ENCODE measurements at places on chromosomes 3 and 15.
A peak's percentile ranks its signal among the peaks of the same experiment; 100 is the strongest.

DNA sequence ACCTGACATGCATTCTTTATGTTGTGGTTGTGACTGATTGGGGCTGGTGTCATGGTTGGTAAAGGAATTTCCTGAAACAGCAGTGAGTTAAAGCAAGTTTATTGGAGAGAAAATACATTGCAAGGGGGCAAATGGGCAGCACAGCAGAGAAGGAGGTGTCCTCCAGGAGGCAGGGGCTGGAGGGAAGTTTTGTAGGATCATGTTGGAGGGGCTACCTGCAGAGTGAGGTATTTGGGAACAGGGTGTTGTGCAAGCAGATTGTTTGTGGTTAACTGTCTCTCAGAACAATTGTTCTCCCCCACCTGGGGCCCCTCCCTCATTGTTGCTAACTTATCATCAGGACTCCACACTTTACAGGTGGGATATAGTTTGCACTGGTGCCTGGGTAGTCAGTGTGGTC is 196.0 kb downstream of the NSUN3 start:
- DNase-seq, result no peak

DNA sequence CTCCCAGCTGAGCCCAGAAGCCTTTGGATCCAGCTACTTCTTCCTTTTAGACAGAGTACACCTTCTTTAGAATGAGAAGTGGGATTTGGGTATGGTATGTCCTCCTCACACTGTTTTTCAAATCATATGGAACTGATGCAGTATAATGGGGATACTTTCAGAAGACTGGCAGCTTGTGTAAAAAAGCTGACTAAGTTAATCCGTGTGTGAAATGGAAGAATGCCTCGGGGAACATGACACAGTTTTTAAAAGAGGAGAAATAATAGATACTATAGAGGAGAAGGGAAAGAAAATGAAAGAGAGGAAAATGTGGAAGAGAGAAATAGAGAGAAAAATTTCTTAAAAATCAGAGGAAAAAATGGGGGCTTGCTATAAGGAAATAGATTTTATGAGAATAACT is 47.7 kb downstream of the TUSC7 start:
- DNase-seq, result no peak

DNA sequence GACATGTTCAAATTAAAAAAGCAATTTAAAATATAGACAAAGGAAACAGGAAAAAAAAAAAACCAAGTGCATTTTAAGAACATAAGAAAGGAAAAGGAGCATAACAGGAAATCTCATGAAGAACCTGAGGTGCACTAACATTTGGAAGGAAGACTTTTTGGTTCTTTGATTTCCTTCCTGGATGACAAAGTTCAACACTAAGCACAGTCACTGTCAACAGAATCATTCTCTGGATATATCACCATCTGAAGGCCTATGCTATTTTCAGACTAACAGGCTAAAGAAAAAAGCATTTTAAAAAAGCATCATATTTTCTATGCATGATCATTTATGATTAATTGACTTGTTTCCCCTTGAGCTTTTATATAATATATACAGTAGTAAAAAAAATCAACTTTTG is 349.6 kb downstream of the PLCL2 start:
- DNase-seq, result no peak

DNA sequence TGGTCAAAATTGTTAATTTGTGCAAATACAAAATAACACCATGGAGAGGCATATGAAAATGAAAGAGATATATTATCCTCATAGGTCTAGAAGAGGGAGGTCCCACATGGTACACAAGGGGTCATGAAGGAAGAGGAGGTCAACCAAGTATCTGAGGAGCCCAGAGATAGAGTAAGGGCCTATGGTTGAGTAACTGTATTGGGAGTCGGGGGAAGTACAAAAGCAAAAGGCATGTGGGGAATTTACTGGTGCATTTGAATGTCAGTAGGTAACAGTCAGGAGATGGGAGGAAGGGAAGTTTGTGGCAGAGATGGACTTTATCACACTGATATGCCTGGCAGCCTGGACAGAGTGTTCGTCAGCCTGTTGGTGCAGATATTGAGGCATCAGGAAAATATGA is 1113.7 kb downstream of the OTOL1 start:
- peak; percentile 76 for DNase-seq

GRCh38 chr3:61936344-61936937 is 375.1 kb downstream of the PTPRG start:
- peak; percentile 78 for DNase-seq

- DNase-seq, result peak; percentile 8
Measured at GRCh38 chr3:146814601-146815315, 209.6 kb upstream of the PLSCR5 start.

DNA sequence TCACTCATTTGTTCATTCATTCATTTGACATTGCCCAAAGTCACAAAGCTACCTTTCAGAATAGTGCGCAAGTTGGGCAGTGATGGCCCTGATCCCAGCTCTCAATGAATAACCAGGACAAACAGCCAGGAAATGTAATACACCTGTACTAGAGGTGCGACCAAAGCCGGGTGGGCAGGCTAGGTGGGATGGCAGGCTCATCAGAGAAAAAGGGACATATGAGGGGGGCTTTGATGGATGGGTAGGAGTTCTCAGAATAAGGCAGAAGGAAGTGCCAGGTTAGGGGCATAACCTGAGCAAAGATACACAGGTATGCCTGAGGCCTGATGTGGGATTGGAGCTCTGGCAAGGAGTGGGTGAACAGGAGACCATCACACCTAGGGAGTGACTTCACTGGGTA is 53.4 kb upstream of the SMAD6 start:
- DNase-seq, result no peak

GRCh38 chr15:68697711-68698690 is 119.2 kb downstream of the CORO2B start:
- no peak for DNase-seq

GRCh38 chr3:34483311-34483887 is 685.0 kb downstream of the PDCD6IP start:
- DNase-seq, result no peak

- no peak for DNase-seq
Measured at GRCh38 chr15:66390678-66391077, 4.0 kb downstream of the MAP2K1 start.

DNA sequence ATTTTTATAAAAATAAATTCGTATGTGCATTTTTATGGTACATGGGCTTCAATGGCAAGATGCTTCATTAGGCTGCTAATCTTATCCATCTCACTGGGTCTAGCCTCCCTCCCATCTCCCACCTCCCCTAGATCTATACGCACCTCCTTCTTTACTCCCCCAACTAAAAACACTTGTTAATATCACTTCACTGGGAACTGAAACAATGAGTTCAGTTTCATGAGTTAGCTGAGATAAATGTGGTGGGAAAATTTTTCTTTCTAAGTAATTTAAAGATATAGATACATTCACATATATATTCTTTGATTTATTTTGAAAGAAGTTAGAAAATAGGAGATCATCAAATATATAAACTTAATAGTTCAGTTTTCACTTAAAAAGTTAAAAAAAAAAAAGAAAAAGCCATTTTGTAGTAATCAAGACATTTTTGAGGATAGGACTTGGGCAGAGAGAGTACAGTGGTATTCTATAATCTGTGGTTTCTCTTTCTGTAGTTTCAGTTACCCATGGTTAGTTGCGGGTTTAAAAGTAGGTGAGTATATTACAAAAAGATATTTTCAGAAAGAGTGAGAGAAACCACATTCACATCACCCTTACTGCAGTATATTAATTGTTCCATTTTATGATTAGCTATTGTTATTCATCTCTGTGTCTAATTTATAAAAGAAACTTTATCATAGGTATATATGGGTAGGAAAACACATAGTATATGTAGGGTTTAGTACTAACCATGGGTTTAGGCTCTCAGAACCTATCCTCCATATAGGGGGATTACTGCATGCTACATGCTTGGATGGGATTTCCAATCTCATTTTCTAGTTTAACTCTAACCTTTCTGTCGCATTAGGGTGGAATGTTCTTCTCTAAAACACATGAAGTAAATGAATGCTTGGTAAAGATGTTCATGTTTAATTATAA is 316.0 kb upstream of the CBLB start:
- no peak for DNase-seq
